ENCODE measurements at places on chromosomes 5 and 9.

- DNase-seq, result peak; percentile 43
Measured at GRCh38 chr5:132301344-132302271, 7.4 kb downstream of the SLC22A4 start.

DNA sequence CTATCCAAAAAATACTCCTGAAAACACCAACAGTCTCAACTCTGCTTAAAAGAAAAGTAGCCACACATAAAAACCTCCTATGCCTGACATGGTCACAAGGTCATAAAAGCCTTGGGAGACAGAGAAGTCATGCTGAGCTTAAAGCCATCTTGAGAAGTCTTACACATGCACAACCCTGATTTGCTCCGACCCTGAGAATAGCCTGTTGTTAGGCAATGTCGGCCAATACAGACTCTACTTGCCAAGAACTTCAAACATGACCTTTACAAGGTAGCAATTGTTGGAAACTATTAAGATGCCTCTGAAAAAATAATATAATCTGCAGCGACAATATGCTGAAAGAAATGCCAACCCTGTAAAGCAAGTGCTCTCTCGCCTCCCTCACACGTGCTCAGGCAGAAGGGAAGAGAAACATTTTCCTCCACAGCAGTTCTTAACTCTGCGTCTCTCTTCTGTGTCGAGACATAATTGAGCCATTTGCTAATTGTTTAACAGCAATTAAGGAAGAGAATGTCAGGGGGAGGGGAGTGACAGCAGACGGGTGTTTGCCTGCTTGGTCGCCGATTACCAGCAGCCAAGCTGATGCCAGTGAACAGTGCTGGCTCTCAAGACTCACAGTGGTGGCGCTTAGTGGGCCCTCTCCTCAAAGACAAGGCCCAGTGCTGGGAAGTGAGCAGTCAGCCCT lies 393.6 kb downstream of the SPOCK1 start:
- DNase-seq, result no peak

DNA sequence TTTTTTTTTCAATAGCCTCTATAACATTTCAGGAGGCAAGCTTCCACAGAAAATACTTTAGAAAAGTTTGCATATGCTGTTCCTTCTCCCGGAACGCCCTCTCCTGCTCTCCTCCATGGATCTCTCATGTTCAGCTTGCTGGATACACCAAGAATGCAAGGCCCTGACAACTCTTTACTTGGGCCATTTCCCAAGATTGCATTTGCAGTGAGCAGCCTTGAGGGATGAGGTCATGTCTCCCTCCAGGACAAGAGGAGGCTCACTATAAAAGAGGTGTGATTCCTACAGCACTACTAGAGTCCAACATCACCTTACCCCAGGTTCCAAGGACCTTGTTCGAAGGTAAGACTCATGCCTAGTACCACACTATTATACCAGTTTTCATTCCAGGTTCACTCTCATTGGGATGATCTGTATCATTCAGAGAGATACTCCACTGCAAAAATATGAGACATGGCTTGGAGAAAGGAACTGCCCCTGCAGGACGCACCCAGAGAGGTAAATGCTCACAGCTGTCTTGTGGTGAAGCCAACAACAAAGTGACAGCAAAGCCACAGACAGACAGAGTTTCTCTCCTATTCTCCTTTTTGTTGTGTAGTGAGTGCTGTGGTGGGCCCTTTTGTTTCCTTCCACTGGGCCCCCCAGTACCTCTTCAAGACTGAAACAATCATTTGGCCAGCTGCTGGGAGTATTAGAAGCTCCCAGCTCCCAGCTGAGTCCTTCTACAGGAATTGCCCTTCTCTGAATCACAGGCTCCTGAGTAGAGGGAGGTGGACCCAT lies 151.7 kb upstream of the ZNF366 start:
- no peak for DNase-seq

GRCh38 chr9:104200456-104200994 lies 106.4 kb downstream of the SMC2 start:
- DNase-seq, result no peak

- DNase-seq, result no peak
Measured at GRCh38 chr5:53303105-53303504, 177.3 kb upstream of the FST start.

Measured in A549 (cell line).